ENCODE measurements at places on chromosomes 16 and 17.

GRCh38 chr17:32523827-32524552 is 37.2 kb downstream of the CDK5R1 start:
- DNase-seq: no peak

- no peak for DNase-seq
Measured at GRCh38 chr16:65289022-65289421, 167.2 kb upstream of the CDH11 start.

DNA sequence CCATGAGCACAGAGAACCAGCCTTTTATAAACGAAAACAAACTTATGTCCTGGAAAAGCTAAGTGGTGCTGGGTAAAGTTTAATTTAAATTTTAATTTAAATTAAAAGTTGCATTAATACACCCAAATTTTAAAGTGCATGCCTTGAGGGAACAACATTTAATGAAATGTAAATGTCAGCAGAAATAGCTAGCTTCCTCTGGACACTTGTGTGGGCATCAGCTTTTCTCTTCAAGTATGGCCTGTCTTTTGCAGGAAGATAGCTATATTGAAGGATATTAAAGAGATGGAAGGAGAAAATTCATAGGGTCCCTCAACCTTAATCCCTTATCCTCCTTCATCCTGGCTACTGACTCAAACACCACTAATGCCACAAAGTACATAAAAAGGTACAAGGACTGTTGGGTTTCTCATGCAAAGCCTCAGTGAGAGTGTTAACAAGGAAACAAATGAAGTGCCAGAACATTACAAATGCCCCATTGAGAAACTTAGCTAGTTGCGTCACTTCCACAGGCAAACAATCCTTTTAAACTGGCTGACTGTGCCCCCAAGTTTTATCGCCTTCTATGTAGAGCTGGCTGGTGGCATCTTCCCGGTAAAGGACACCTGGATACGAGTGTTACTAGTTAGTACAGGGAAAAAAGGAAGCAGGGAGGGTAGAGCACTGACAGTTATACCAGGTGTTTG is 14.1 kb downstream of the PHF12 start:
- no peak for DNase-seq

DNA sequence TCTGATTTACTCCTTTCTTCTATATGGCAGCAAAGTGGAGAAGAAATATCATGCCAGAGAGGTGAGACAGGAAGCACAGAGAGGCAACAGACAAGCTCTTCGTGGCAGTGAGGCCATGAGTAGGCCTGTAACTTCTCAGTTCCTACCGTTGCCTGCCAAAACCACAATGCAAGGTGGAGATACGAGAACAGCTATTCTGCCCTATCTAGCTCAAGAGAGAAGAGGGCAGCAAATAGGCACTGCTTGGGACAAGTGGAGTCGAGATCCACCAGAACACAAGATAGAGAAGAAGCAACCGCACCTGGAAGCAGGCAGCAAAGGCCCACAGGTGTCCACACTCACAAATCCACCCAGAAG is 24.8 kb downstream of the RANBP10 start:
- no peak for DNase-seq

GRCh38 chr16:84308120-84308519 is 13.4 kb downstream of the WFDC1 start:
- no peak for DNase-seq

- no peak for DNase-seq
Measured at GRCh38 chr16:79079656-79080420, 520.7 kb downstream of the MAF start.
